ENCODE measurements at places on chromosomes 2 and 18. TPM values are rescaled to one million over a fixed set of nuclear protein-coding genes. Genes with fewer than 3 reads are reported as not detected.

IL1RL1 gene
- 0.03 TPM for polyA plus RNA-seq

FKBP1B gene
- 8.9 TPM for polyA plus RNA-seq

ACTG2 gene
- 0.26 TPM for polyA plus RNA-seq

NIF3L1 gene
- polyA plus RNA-seq: 47.3 TPM

SATB2 gene
- 1.6 TPM for polyA plus RNA-seq

SLC9A4 gene
- polyA plus RNA-seq: not detected

GAREM2 gene
- polyA plus RNA-seq: 4.5 TPM

CHMP3 gene
- 108 TPM for polyA plus RNA-seq

ZNF142 gene
- 10.7 TPM for polyA plus RNA-seq

SERPINB13 gene
- polyA plus RNA-seq: not detected

EMILIN1 gene
- 0.46 TPM for polyA plus RNA-seq

C18orf32 gene
- 12.7 TPM for polyA plus RNA-seq

RTP5 gene
- polyA plus RNA-seq: not detected

BCL11A gene
- 0.12 TPM for polyA plus RNA-seq

PKDCC gene
- 64.5 TPM for polyA plus RNA-seq

ADGRF3 gene
- polyA plus RNA-seq: 0.38 TPM

KRTCAP3 gene
- polyA plus RNA-seq: 0.68 TPM

FZD7 gene
- 4.9 TPM for polyA plus RNA-seq

Data from A549 (cell line).